ENCODE measurements at places on chromosomes 3 and 15. TPM values are rescaled to one million over a fixed set of nuclear protein-coding genes. Genes with fewer than 3 reads are reported as not detected.

PLA1A gene
- total RNA-seq = not detected

RAB6B gene
- total RNA-seq = 1.4 TPM

ADAMTS17 gene
- 5.1 TPM for total RNA-seq

AGBL1 gene
- total RNA-seq = not detected

PROS1 gene
- 5.9 TPM for total RNA-seq

TRAK1 gene
- total RNA-seq = 7.1 TPM

CCR4 gene
- total RNA-seq = not detected

CACNA1D gene
- total RNA-seq = 0.86 TPM

NR1I2 gene
- total RNA-seq = 1.3 TPM

SI gene
- not detected for total RNA-seq

CHRD gene
- 0.11 TPM for total RNA-seq

ABTB1 gene
- total RNA-seq = 2.4 TPM

SLC6A20 gene
- not detected for total RNA-seq

SUSD5 gene
- total RNA-seq = 2.3 TPM

ZIC1 gene
- total RNA-seq = 19.5 TPM

EXD1 gene
- total RNA-seq = not detected

DNA sequence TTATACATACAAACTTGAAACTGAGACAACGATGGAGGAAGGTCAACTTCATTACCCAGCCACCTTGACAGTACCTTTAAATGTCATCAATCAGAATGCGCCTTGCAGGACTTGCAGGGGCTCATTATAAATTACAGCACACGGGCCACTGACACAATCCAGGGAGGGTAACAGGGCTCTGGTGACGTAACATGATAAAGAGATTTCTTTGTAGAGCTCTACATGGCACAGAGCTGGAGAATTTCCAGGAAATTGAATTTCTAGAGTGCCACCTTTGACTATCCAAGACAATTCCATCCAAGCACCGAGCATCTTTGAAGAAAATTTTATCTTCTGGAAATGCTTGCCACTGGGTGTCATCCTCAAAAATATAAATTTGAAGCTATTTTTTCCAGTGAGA lies 486.0 kb downstream of the FOXP1 start:
- no peak for DNase-seq

DNA sequence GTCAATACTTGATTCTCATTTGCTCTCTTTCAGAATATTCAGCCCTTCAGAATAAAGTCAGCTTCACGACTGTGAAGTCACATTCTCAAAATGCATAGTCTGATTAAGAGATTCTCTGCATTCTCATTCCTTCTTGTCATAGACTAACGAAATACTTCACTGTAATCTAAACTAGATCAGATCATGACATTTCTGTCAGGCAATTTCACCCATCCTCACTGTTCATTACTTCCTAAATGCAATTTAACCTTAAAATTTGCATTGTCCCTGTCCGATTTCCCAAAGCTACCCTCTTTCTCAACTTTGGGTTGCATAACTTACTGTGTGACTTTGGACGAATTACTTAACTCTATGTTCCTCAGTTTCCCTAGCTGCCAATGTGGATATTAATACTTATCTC lies 6.2 kb downstream of the RPL22L1 start:
- DNase-seq = no peak

GRCh38 chr15:77907824-77908751 lies 169.4 kb downstream of the TBC1D2B start:
- peak; percentile 72 for DNase-seq

DNA sequence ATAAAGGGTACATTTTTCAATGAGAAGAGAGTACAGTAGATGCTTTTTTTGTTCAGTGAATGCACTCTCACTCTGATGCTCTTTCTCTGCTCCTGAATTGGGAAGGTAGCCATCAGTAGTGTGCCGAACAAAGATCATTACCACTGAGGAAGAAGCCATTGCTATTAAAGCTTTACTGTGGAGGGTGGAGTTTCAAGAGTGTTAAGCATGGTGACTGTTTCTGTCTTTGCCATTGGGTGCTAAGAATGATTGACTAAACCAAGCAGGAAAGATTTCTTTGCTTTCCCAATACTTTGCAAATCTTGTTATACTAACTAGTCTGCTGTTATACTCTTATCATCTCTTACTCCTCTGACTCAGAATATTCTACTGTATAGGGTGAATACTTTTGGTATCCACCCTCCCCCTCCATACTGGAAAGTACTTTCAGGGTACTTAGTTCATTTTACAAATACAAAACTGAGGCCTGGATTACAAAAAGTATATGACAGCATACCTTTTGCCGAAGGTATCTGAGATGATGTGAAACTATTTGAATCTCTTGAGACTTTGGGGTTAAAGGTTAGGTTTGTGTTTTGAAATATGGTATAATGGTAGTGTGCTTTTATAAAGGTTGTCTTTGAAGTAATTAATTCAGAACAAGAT lies 1.7 kb downstream of the RAB11A start:
- peak; percentile 11 for DNase-seq

DNA sequence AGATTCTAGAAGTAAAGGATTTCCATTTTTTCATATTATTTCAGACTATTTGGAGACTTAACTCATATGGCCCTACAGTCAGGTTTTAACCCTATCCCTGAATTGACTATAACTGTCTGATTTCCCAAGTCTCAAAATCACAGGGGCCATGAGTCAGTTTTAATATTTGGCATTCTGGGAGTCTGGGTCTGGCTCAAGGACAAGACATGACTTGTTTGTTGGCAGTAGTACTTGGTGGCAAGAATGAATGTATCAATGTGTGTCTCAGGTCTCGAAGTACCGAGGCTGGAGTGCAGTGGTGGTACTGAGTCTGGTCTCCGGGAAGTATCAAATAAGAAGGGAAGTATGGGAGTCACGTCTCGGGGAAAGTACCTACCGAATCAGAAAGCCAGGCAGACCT lies 10.8 kb downstream of the UMPS start:
- DNase-seq = no peak

GRCh38 chr3:193040836-193041672 lies 123.4 kb upstream of the MB21D2 start:
- peak; percentile 28 for DNase-seq

DNA sequence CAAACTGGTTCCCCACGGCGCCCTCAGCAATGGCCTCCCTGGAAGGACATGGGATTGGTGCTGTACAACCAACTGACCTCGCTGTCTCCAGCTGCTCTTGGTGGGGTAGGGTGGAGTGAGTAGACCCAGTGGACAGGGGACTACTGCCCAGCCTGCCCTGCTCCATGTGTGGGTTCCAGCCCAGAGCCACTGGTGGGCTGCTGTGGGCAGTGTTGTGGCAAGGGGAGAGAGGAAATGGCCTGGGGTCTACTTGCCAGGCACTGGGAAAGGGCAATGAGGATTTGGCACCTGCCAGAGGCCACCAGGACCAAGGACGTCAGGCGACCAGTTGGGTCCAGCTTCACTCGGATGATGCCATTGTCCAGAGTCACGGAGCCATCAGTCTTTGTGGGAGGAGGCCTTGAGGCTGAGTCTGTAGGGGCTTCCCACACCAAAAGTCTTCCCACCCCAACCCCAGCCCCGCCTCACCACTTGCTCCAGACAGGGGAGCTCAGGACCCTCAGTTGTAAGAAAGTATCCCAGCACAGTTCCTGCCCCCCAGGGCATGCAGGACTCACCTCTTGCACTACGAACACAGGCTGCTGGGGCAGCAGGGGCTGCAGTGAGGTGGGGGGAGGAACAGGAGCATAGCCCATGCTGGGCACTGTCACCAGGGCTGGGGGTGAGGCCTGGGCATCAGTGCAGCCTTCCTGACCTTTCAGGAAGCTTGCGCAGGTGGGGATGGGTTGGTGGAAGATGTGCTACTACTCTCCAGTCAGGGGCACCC lies 9.5 kb downstream of the MAN2C1 start:
- no peak for DNase-seq

- peak; percentile 93 for DNase-seq
Observed at GRCh38 chr15:72230197-72231065, 559 bp downstream of the PKM start.

DNA sequence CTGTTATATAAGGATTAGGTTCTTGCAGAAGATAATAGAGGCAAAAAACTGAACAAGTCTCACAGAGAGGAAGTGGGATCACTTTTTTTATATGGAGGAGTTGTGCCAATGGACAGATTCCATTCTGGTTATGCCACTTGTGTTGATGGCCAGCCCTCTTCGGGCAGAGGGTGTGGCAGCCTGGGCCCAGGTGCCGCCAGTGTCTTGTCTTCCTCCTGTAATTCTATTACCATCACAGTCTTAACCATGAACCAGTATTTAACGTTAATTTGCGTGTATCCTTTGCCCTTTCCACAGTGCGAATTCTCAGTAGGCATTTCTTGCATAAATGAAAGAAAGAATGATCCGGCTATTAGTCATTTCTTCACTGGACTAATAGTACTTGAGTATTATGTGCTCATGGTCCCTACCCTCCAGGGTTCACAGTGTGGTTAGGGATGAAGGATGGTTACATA lies 7.0 kb upstream of the USP4 start:
- DNase-seq = peak; percentile 43

DNA sequence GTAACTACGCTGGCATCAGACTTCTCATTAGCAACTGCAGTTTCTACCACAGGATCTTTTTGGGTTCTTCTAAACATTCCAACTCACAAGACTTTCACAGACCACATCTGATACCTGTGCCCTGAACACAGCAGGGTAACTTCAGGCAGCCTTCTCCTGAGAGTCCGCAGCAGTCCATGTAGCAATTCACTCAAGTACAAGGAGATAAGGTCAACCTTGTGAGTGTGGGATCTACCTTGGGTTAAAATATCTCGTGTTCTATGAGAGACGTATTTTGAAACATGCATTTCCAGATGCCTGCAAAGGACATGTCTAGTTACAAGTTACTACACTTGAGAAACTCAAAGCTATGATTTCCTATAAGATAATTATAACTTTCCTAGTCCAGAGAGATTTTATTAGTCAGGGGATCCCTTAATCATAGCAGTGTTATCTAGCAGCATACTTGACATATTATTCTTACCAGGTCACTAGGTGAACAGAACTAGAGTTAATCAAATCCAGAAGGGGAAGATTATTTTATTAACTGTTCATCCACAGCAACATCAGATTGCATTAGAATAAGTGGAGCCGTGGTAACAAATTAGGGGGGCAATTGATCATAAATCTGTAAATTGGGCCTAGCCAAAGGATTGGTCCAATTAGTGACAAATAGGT lies 66.4 kb downstream of the ASTE1 start:
- DNase-seq = no peak

- DNase-seq = no peak
Observed at GRCh38 chr15:44595656-44596510, 58.9 kb downstream of the EIF3J start.

GRCh38 chr3:49397470-49397869 lies 14.3 kb downstream of the RHOA start:
- no peak for DNase-seq

DNA sequence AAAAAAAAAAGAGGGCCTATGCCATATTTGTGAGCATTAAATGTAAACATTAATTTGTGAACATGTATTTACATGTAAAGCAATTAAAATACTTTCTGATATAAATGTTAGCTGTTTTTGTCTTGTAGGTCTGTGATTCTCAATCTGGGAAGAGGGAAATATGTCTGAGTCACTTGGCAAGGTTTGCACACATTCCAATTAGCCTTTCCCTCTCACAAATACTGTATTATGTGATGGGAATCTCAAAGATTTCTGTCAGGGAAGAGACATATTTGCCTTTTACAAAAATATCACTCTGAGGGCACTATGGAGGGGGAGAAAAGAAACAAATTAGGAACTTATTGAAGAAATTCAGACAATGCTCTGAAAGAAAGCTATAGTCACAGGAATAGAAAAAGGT lies 483.6 kb downstream of the GBE1 start:
- no peak for DNase-seq

- peak; percentile 6 for DNase-seq
Observed at GRCh38 chr15:67189326-67190051, 65.0 kb downstream of the AAGAB start.

GRCh38 chr3:63909431-63909830 lies 2.8 kb downstream of the SCAANT1 start:
- DNase-seq = no peak

Data from Daoy (cell line).